ENCODE measurements at places on chromosomes 3 and 15.

DNA sequence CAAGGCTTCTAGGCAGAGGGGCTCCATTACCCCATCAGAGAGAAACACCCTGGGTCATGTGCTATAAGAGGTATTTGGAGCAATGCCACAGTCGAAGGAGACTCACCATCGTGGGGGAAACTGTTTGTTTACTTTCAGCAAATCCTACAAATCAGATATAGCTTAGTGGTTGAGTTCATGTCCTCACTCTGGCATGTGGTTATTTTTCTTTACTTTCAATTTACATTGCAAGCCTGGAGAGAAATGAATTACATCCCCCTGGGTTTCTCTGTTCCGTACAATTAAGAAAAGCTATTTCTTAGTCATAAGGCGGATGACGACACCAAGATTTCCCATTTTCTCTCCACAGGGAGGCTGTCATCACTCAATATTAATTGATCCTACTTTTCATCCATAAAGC lies 36.9 kb downstream of the RFTN1 start:
- no peak for DNase-seq

- DNase-seq = no peak
Measured at GRCh38 chr3:13762906-13763305, 117.0 kb downstream of the WNT7A start.

DNA sequence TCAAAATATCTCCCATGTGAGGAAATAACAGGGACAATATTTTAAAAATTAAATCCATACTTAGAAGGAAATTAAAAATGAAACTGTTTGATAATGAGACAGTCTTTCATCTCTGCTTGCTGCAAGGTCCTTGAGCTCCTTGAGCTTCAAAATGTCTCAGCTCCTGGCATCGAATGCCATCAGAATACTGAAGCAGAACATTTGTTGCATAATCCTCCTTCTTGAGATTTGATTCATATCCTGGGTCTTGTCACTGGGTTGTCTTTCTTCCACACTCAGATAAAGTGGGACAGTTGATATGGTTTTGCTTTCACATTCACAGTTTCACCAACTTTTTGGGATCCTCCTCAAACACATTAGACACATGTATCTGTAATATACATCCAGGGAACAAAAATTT lies 27.8 kb downstream of the COL8A1 start:
- DNase-seq = no peak

DNA sequence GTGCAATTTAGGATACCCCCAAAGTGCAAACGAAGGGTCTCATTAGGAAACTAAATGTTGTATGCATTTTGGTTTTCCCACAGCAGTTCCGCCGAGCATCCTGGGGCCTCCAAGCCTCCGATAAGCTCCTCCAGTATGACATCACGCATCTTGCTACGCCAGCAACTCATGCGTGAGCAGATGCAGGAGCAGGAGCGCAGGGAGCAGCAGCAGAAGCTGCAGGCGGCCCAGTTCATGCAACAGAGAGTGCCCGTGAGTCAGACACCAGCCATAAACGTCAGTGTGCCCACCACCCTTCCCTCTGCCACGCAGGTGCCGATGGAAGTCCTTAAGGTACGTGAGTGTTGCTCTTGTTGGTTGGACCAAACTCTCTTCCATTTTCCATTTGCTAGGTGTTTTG lies 120.5 kb upstream of the SAMMSON start:
- DNase-seq = no peak

GRCh38 chr3:61053781-61054496 lies 197.3 kb downstream of the FHIT start:
- no peak for DNase-seq

DNA sequence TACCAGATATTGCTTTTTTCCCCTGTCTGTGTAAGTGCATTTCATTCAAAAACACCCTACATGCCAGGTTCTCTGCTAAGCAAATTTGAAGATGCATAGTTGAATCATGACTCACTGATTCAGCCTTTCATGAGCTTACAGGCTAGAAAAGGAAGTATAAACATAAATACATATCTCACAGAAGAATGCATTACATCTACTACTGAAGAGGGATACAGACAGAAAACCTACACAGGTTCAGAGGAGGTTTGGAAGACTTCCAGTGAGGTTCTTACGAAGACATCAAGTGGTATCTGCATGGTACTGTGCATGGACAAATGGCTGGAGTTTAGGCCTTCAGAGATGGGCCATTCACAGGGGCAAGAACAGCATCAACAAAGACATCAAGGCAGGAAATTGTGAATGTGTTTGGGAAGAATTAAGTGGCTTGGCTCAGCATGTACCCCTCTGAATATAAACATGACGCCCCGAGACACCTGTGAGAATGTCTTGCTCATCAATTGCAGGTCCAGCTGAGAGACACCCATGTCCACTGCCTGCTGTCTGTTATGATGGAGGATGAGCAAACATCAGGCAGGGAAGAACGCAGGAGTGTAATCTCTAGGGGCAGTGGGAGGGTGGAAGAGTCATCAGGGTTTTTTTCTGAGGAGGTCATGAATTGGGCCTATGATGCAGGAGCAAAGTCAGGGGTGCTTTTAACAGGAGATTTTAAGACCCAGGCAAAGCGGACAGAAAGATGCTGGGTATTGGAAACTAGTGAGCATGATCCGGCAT lies 105.1 kb upstream of the GALNT15 start:
- DNase-seq = no peak

DNA sequence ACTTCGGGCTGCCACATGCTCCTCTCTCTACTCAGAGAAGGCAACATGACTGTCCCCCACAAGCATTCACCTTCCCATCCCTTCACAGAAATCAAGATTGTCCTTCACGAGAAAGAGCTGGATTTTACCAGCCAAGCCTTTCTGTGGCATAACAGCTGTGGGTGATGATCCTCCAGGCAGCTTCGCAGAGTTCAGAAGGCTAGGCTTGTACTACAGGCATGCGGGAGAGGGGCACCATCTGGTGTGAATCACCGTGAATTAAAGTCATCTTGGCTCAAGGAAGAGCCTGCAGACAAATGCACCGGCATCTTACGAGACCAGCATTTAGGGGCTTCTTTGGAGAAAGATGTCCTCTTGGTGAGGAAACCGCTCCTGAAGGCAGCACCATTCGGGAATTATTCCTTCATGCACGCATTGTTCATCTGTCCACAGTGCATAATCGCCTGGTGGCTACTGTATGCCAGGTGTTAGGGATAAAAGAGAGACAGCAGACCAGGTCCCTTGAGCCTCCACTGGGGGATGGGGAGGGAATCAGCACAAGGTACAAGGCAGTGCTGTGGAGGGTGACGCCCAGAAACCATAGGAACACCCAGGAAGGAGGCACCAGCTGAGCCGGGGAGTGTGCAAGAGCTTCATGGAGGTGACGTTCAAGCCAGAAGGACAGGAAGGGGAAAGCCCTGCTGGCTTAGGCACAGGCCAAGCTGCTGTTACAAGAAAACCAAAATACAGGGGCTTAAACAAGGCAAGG lies 108.6 kb downstream of the TMEM266 start:
- no peak for DNase-seq

DNA sequence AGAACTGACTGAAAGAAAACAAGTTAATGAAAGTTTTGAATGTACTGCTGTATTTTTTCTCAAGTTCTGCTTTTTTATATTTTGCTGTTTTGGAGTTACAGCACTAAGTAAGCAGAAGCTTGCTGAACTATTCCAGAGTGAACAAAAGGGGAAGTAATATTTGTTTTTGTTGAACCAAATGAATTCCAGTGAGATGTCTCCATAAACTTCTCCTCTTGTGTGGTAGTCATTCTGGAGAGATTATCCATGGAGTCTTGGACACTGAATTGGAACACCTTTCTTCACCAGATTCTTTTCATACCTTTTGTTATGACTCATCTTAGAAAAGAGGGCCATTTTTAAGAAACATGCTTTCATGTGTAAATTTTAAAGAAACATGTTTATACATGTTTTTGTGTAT lies 8.8 kb downstream of the ANKUB1 start:
- no peak for DNase-seq

- no peak for DNase-seq
Measured at GRCh38 chr15:69536726-69537512, 84.3 kb downstream of the RPLP1 start.

DNA sequence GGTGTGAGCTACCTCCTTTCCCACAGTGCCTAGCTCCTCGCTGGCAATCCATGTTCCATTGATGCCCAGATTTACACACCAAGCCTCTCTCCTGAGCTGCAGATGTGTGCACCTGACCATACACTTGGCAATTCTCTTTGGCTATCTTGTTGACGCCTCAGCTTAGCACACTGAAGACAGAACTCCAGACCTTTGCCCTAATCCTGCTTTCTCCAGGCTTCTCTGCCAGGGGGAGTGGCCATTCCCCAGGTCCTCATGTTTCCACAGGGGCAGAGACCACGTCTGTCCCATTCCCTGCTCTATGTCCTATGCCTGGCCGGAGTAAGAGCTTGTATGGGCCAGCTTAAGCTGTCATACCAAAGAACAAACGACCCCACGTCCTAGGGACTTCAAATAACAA lies 30.2 kb upstream of the ALDH1L1 start:
- no peak for DNase-seq

- no peak for DNase-seq
Measured at GRCh38 chr15:69315402-69316110, 16.8 kb downstream of the PAQR5 start.

GRCh38 chr3:185696039-185696438 lies 109.9 kb downstream of the SENP2 start:
- no peak for DNase-seq

- DNase-seq = no peak
Measured at GRCh38 chr3:25901796-25902195, 111.9 kb downstream of the OXSM start.
